Muscle of leg (tissue), 16 donors: ENCODE measurements at places on chromosomes 6 and 20. TPM values are rescaled to one million over a fixed set of nuclear protein-coding genes. Genes with fewer than 3 reads are reported as not detected.

The SLPI gene
- not detected for polyA plus RNA-seq

The LTA gene
- polyA plus RNA-seq: 0.19 TPM

- DNase-seq: no peak
Observed at GRCh38 chr20:6348908-6349307, 226.1 kb upstream of the FERMT1 start.

GRCh38 chr6:71906813-71907212 lies 20.5 kb downstream of the RIMS1 start:
- no peak for DNase-seq

DNA sequence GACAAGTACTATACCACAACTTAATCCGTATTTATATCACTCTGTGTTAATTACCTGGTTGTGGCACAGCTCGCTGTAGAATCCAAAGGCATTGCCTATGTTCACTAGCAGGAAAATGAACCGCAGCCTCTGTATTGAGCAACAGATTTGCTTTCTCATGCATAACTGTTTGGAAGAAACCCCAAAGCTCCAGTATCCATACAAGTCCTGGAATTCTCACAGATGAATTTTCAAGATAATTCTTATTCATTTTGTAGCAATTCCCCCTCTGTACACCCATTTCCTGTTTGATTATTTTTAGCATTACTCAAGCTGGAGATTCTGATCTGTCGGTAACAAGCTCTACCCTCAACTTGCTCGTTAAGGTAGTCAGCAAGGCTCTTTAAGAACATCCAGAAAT lies 63.5 kb downstream of the STMND1 start:
- DNase-seq: peak; percentile 24

DNA sequence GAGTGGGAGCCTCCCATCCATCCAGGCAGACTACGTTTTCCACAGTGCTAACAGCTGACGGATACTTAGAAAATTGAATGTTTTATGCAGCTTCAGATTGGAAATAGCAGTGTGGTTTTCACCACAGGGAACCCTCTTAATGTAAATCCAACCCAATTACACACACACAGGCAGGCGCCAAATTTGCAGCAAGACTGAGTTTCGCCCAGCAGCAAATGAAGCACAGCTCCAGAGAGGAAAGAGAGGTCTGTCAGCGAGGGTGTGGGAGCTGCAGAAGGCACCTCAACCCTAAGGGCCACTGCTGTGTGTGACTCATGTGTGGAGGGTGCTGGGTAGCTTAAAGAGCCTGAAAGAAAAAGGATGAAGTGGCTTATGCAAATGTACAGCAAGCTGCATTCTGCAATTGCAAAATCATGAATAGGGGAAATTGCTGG lies 365.7 kb downstream of the MAFB start:
- DNase-seq: no peak

DNA sequence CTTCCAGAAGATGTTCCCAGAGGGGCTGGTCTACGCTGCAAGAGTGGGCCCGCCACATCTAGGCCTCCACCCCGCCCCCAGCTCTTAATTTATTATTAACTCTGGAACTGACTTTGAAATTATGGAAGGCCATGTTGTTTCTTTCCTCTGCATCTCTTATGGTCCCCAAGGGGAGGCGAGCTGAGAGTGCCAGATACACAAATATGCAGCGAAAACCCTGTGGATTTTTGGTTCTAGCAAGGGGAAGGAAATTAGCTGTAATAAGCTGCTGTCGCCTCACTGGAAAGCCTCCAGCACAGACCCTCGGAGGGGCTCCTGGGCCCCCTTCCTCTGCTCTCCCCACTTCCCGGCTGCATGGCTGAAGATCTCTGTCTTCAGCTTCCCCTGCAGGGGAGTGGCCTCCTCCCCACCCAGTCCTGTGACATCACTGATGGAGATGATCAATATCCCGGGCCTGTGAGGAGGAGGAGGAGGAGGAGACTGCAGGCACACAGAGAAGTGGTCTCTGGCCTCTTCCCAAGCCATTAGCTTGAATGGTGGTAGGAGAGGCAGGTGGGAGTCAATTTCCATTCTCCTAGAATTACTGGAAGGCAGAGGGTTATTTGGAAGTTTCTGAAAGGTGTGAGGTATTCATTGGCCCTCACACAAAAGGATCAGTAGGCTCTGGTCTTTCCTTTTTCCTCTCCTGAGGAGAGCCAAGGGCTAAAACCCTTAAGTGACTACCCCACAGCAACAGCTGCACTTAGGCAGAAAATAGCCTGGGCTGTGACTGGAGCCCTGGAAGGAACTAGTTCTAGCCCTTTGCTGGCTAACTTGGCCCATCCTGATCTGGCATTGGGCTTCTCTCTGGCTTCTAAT lies 39.7 kb upstream of the CCDC167 start:
- DNase-seq: no peak
